ENCODE measurements at places on chromosomes 16 and 17.

- no peak for DNase-seq
These were observed 6.8 kb downstream of the TPSG1 start for GRCh38 chr16:1218061-1218929.

DNA sequence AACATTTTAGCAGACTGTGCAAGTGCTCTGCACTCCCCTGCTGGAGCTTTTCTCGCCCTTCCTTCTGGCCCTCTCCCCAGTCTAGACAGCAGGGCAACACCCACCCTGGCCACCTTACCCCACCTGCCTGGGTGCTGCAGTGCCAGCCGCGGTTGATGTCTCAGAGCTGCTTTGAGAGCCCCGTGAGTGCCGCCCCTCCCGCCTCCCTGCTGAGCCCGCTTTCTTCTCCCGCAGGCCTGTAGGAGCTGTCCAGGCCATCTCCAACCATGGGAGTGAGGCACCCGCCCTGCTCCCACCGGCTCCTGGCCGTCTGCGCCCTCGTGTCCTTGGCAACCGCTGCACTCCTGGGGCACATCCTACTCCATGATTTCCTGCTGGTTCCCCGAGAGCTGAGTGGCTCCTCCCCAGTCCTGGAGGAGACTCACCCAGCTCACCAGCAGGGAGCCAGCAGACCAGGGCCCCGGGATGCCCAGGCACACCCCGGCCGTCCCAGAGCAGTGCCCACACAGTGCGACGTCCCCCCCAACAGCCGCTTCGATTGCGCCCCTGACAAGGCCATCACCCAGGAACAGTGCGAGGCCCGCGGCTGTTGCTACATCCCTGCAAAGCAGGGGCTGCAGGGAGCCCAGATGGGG lies 3.1 kb downstream of the GAA start:
- no peak for DNase-seq

- no peak for DNase-seq
These were observed 378.9 kb upstream of the CA10 start for GRCh38 chr17:52537421-52537820.

DNA sequence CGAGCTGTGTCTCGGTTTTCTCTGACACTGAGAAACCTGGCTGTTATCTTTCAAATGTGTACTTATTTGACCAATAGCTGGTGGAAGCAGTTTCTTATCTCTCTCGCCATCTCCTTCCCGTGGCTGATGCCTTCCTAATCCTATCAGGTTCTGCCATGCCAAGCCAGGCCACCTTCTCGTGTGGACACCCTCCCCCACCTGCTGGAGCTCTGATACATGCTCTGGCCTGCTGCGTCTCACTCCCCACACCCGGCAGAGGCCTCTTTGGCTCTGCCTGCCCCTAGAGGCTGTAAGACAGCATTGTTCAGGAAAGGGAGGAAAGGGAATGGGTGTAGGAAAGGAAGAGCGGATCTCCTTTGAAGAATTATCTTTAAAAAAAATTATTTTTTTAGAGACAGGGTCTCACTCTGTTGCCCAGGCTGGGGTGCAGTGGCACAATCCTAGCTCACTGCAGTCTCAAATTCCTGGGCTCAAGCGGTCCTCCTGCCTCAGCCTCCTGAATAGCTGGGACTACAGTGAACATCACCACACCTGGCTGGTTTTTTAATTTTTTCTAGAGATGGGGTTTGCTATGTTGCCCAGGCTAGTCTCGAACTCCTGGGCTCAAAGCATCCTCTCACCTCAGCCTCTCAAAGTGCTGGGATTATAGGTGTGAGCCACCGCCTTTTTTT lies 7.5 kb upstream of the ARMC5 start:
- no peak for DNase-seq

GRCh38 chr16:64417711-64418227 lies 704.1 kb downstream of the CDH11 start:
- no peak for DNase-seq

- no peak for DNase-seq
These were observed 26.2 kb downstream of the TRAP1 start for GRCh38 chr16:3690980-3691720.

- no peak for DNase-seq
These were observed 1.6 kb downstream of the CA7 start for GRCh38 chr16:66845791-66846221.

GRCh38 chr16:81195885-81196534 lies 42.5 kb upstream of the BCO1 start:
- no peak for DNase-seq

DNA sequence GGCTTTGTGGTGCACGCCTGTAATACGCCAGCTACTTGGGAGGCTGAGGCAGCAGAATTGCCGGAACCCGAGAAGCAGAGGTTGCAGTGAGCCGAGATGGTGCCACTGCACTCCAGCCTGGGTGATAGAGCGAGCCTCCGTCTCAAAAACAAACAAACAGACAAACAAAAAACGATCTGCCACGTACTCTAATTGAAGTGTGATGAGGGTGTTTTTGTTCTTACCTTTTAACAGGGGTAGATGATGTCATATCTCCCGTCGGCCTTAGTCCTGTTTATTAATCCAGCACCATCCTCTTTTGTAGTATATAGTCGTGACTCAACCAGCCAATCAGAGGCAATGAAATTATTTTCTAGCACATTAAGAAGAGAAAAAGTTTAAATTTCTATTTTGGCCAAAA lies 58.5 kb downstream of the IQCK start:
- no peak for DNase-seq

DNA sequence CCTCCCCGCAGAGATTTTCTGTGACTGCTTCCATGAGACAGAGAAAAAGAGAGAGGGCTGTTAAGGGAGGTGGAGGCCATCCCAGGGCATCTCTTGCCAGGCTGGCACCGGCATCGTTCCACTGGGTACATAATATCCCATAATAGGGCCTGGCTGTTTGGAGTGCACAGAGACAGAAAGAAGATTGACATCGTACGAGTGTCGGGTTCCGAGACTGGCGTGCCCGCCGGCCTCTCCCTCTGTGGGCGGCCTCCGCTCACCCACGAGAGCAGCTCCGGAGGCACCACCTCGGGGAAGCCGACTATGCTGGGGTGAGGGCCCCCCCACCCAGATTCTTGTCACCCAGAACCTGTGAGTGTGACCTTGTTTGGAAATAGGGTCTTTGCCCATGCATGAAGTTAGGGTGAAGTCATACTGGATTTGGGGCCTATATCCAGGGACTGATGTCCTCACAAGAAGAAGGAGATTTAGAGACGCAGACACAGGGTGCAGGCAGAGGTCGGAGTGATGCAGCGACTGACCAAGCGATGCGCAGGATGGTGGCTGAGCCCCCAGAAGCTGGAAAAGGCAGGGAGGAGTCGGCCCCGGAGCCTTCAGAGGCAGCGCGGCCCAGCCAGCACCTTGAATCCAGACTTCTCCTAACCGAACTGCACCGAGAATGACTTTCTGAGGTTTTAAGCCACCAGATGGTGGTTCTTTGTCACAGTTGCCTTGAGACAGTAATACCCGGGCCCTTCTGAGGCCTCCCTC lies 101.8 kb upstream of the CIBAR2 start:
- DNase-seq, result no peak

DNA sequence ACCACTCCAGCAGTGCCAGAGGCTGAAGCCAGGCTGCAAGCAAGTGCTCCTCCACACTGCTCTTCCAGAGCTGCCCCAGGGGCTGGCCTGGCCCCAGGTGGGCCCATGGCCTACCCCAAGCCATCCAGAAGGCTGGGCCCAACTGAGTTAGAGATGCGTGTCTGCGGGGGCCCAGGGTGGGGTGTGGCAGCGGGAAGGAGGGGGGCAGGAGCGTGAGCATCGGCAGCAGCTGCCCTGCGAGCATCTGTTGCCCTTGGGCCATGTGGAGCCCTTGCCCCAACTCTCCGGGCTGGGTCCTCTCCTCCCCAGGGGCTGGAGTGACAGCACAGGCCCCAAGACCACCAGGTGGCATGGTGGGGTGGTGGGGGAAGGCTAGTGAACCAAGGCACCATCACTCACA lies 7.3 kb upstream of the SREBF1 start:
- no peak for DNase-seq

- no peak for DNase-seq
These were observed 17.3 kb downstream of the CCR7 start for GRCh38 chr17:40547785-40548478.

GRCh38 chr17:30369995-30370394 lies 8.7 kb upstream of the CPD start:
- no peak for DNase-seq

DNA sequence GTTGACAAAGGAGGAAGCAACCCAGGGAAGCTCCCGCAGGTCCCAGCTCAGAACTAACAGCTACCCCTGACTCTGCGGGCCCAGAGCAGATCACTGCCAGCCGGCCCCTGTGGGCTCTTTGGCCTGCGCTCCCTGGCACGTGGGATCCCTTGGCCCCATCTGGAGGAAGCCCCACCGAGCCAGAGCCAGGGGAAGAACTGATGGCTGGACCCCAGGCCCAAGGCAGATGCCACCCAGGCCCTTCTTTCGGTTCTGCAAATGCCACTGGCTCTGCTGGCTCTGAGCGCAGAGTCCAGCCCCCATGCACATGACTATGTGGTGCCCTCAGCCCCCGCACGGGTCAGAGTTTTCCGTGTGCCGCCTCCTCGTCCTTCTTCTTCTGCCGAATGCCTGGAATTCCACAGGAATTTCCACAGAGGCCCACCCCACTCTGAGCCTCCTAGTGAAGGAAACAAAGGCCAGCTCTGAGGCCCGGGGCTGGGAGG lies 35.8 kb upstream of the SNN start:
- DNase-seq, result no peak

GRCh38 chr17:69457603-69458002 lies 43.1 kb downstream of the MAP2K6 start:
- no peak for DNase-seq

DNA sequence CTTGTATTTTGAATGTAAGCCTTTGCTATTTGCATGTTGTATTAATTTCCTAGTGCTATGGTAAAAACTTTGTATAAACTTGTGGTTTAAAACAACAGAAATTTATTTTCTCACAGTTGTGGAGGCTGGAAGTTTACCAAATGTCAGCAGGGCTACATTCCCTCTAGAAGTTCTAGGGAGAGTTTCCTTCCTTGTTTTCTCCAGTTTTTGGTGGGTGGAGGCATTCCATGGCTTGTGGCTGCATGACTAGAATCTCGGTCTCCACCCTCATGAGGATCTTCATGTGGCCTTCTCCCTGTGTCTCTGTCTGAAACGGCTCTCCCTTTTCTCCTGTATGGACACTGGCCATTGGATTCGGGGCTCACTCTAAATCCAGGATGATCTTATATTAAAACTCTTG lies 482.2 kb upstream of the GOT2 start:
- DNase-seq, result no peak

- no peak for DNase-seq
These were observed 26.5 kb downstream of the ASIC2 start for GRCh38 chr17:33266611-33267010.

DNA sequence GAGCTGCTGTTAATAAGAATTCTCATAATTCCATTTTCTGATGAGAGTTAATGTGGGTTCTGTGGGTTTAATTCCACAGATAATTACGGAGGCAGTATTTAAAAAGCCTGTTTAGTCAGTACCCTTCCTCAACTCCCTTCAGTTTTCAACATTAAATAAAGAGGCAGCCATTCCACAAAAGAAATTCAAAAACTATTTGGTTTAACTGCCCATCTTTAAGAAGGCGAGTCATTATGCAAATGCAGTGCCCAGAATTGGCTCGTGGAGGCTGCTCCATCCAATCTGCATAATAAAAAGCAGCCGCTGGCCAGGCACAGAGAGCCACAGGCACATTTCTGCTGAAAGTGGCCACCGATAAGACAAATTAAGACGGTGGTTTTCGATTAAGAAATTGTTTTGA lies 194.4 kb upstream of the TOX3 start:
- DNase-seq, result no peak

- DNase-seq, result no peak
These were observed 1.0 kb upstream of the RHOT1 start for GRCh38 chr17:32141258-32141657.

DNA sequence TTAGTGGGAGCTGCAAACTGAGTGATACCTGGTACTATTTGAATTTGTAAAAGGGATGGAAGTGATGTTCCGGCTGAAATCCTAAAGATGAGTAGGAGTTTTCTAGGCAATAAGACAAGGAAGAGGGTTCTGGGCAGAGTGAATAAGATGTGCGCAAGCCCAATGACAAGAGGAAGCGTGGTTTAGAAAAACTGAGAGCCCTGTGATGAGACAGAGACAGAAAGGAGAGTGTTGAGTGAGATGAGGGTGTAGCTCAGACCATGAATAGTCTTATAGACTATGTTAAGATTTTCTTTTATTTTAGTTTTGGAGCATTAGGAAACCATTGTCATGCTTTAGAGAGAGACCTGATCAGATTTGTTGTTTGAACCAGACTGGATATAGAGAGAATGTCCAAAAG lies 50.2 kb downstream of the COX10 start:
- no peak for DNase-seq

DNA sequence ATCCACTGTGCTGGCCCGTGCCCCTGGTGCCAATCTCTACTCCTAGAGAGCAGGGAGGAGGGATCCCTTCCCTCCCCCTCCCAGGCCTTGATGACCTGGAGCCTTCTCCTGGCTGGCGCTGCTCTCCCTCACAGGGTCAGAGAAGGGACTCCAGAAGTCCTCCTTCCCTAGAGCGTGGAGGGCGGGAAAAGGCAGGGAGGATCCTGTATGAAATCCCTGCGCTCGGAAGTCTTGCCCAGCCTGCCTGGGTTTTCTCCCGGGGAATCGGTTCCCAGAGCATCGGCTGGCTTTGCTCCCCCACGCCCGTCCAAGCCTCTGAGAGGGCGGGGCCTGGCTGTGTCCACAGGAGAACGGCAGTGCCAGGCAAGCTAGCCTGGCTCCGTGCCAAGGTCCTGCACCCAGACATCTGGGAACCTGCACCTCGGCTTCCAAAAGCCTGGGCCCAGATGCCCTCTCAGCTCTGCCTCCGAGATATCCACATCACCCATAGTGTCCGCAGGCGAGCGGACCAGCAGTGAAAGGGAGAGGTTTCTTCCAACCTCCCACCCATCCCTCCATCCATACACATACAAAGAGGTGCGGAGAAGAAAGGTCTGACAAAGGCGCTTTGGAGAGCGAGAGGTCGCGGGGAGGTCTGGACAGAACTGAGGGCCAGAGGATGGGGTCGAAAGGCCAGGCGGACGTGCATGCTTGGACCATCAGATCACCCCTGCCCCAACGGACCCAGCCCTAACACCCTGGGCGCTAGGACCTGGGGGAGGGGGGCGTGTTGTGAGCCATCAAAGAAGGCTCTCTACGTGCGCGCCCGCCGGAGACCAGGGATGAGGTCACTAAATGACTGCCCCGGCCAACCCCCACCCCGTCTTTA lies 1.1 kb downstream of the MPP2 start:
- no peak for DNase-seq

Data from stimulated activated CD4-positive, alpha-beta T cell treated with anti-CD3 and anti-CD28 coated beads, Interleukin-1b, Interleukin-23, amount 100 ng/mL, for 24 hours (primary cell).